ENCODE measurements at places on chromosomes 11 and 22. TPM values are rescaled to one million over a fixed set of nuclear protein-coding genes. Genes with fewer than 3 reads are reported as not detected.

The SMDT1 gene
- 18.7 TPM for total RNA-seq

GRCh38 chr22:23743303-23743705 lies 7.6 kb downstream of the ZNF70 start:
- no peaks in the 10 kb centered on the region for H3K27me3 ChIP-seq
- peaks cover 20% of the 10 kb centered on the region for H3K36me3 ChIP-seq
- H3K27ac ChIP-seq = no peak overlapping the region
- DNase-seq = no peak
- no peaks in the 10 kb centered on the region for H3K4me1 ChIP-seq

The KIF18A gene
- total RNA-seq = 14.0 TPM

DNA sequence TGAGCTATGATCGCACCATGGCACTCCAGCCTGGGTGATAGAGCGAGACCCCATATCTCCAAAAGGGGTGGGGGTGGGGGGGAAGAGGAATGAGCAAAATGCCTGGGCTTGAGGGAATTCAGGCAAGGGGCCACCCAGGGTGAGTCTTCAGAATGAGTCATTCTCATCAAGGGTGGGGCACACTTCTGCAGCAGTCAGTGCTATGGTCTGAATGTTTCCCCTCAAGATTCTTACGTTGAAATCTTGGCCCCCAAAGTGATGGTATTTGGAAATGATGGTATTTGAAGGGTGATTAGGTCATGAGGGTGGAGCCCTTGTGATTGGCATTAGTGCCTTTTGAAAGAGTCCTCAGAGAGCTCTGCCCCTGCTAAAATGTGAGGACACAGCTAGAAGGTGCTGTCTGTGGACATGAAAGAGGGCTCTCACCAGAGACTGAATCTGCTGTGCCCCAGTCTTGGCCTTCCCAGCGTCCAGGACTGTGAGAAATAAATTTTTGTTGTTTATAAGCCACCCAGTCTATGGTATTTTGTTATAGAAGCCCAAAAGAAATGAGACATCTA lies 86.4 kb upstream of the THY1 start:
- peaks cover 2% of the 10 kb centered on the region for H3K27me3 ChIP-seq
- H3K4me3 ChIP-seq = no peak overlapping the region
- H3K27ac ChIP-seq = no peak overlapping the region
- DNase-seq = no peak
- H3K4me1 ChIP-seq = peaks cover 2% of the 10 kb centered on the region
